NCI-H1048 (cell line): ENCODE measurements at places on chromosomes 11 and 22.

DNA sequence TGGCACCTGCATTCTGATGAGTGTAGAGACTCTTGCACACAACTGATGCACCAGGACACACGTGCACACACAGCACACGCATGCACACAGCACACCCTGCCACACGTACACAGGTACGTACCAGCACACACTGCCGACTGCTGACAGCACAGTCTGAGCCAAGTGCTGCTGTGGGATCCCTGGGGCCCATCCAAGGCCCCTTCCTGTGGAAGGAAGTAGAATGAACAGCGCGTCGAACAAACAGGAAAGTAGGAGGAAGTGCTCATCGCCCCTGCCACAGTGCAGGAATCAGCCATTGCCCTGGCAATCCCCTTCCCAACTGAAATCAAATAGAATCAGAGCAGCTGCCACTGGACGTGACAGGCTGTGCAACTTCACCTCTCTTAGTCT, 57.9 kb downstream of the CD82 start:
- DNase-seq, result no peak

GRCh38 chr11:34634694-34635062, 13.8 kb downstream of the EHF start:
- DNase-seq, result no peak

- DNase-seq, result no peak
These were observed 997 bp downstream of the UBE2L3 start for GRCh38 chr22:21568347-21569075.

DNA sequence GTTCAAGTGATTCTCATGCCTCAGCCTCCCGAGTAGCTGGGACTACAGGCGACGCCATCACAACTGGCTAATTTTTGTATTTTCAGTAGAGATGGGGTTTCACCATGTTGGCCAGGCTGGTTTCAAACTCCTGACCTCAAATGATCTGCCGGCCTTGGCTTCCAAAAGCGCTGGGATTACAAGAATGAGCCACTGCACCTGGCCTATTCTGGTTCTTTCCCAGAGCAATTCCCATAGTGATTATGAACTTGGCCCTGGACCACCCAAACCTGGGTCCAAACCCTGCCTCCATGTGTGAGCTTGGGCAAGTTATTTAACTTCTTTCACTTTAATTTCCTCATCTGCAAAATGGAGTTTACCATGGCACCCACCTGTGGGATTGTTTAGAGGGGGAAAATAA, 61.5 kb upstream of the HEPHL1 start:
- DNase-seq, result no peak

DNA sequence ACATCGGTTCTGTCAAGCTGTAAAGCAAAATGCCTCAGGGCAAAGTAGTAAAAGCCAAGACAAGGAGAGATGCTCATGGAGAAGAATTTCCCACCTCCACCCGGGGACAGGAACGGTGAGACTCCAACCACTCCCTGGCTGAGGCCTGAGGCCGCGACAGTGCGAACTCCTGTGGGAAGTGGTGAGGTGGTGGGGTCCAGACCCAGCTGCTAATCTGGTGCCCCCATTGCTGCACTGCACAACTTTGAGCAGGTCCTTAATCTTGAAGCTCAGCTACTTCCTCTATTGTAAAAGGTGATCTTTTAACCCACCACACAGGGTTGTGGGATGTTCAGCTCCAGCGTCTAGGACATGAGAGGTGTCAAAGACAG, 83.9 kb downstream of the ZC3H12C start:
- DNase-seq, result no peak
